SK-MEL-5 (cell line): ENCODE measurements at places on chromosomes 4 and X. TPM values are rescaled to one million over a fixed set of nuclear protein-coding genes. Genes with fewer than 3 reads are reported as not detected.

The MAGEE1 gene
- 0.53 and 0.56 TPM in 2 replicates for total RNA-seq

The PROM1 gene
- total RNA-seq: 3.1 and 4.1 TPM in 2 replicates

The CFAP97 gene
- 73.5 and 74.9 TPM in 2 replicates for total RNA-seq

- DNase-seq: no peak
These were observed 32.3 kb downstream of the SH3RF1 start for GRCh38 chr4:169238445-169238844.

- no peak for DNase-seq
These were observed 5.6 kb downstream of the MAOA start for GRCh38 chrX:43661521-43662240.
